ENCODE measurements at places on chromosomes 16 and 17.

DNA sequence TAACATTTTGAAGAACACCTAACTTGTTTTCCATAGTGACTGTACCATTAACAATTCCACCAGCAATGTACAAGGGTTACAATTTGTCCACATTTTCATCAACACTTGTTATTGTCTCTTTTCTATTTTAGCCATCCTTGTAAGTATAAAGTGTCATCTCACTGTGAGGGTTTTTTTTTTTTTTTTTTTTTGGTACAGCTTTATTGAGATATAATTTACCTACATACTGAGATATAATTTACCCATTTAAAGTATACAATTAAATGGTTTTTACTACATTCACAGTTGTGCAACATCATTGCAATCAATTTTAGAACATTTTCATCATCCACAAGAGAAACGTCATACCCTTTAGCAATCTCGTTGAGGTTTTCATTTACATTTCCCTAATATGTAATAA is 17.9 kb upstream of the TMIGD1 start:
- DNase-seq: no peak

DNA sequence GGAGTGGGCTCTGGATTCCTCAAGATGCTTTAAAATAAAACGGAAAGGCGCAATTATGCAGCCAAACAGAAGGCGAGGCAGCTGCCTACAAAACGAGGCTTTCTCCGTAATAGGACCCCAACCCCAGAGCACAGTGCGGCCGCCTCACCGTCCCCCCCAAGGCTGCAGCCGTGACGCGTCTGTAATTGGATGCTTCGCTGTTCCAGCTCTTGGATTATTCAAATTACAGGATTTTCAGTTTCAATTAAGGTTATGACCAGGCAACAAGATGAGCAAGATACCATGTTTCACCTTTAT is 37.3 kb upstream of the ABR start:
- DNase-seq: no peak

DNA sequence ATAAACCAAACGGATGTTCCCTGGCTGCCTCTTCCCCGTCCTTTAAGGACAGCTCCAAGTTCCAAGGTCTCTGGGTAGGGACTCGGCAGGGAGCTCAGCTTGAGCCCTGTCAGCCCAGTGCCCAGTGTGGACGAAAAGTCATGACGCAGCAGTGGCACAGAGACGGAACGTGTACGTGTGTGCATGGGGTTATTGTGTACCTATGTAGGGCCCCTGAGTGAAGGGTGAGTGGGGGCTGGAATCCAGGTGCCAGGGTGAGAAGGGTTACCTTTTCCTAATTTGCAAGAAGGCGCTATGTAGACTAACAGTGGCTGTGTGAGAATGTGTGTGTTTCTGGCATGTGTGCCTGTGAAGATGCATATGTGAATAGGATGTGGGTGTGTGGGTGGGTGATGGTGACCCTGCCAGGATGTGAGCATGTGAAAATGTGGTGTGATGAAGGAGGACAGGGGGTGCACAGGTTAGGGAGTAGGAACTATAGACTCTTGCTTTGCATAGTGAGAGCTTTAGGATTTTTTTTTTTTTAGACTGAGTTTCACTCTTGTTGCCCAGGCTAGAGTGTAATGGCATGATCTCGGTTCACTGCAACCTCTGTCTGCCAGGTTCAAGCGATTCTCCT is 6.0 kb downstream of the SCN4A start:
- no peak for DNase-seq

- DNase-seq: no peak
Observed at GRCh38 chr16:48137822-48138221, 18.0 kb downstream of the ABCC12 start.

DNA sequence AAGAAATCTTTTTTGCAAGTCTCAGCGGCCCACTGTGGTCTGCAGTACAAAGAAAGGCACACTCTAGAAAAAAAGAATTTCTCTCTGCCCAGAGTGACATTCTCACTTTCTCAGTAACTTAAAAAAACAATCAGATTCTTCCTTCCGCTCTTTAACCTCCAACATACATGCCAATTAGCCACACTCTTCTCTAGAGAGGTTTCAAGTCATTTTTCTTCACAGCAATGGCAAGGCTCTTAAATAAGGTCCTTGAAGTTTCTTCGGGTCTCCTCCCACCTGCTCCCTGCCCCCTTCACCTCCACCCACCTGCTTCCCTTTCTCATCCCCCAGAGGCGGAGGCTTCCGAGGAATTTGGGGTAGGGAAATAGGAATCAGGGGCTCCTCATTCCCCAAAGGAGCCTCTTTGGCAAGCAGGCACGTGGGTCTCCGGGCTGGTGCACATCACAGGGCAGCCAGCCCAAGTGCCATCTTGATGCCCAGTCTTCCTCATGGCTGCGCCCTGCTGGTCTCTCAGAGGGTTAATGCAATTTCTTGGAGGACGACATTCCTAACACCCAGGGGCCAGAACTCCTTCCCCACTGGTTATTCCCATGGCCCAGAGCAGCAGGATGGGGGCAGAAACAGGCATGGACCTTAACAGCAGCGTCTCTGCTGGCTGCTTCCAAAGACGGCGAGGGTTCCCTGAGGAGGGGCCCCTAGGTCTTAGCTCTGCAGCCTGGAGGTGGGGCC is 855 bp upstream of the MEOX1 start:
- no peak for DNase-seq

GRCh38 chr16:15976929-15977637 is 27.7 kb downstream of the ABCC1 start:
- DNase-seq: no peak

DNA sequence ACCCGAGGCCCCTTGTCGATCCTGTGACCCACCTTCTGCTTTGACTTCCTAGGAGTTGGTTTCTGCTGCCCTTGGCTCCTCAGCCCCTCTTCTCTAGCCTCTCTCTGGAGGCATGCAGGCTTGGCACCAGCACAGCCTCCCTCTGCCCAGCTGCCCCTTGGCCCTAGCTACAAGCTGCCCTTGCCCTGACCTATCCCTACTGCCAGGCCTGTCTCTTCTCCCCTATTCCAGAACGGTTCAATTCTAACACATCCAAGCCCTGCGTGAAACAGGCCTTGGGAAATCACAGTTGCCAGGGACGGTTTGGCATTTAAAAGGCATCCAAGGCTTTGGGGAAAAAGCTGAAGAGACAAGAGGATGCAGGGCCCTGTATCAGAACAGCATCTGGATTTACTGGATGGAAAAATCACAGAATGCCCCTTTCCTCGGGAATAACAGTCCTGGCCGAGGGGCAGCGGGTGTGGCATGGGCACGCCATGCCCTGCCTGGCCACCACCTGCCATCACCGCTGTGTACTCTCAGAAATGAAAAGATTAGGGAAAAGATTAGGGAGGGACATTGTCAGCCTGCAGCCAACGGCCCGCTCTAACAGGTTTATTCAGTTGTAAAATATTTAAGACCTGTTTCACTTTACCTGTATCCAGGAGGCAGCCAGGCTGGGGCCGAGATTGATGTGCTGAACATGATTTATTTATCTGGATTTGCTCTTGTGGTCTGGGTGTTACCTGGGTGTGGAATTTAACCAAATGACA is 15.8 kb downstream of the RAI1 start:
- DNase-seq: no peak

GRCh38 chr16:47067203-47067602 is 76.5 kb downstream of the NETO2 start:
- no peak for DNase-seq

DNA sequence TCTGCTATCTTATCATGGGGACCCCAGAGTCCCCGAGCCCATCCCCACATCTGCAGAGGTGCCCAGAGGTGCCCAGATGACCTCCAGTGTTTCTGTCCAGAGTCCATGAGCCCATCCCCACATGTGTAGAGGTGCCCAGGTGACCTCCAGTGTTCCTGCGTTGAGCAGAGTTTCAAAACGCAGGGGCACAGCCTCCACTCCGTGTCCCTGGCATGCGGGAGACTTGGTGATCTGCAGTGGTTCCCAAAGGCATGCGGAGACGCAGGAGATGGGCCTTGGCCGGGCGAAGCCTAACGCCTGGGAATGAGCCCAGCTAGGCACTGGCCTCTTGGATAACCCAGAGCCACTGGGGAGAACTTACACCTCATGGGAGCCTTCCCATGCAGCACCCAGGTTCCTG is 41.3 kb downstream of the COX4I1 start:
- DNase-seq: no peak

- DNase-seq: no peak
Observed at GRCh38 chr17:65055280-65055707, 1.2 kb downstream of the GNA13 start.

GRCh38 chr16:69711115-69711740 is 15.1 kb downstream of the NQO1 start:
- DNase-seq: no peak

DNA sequence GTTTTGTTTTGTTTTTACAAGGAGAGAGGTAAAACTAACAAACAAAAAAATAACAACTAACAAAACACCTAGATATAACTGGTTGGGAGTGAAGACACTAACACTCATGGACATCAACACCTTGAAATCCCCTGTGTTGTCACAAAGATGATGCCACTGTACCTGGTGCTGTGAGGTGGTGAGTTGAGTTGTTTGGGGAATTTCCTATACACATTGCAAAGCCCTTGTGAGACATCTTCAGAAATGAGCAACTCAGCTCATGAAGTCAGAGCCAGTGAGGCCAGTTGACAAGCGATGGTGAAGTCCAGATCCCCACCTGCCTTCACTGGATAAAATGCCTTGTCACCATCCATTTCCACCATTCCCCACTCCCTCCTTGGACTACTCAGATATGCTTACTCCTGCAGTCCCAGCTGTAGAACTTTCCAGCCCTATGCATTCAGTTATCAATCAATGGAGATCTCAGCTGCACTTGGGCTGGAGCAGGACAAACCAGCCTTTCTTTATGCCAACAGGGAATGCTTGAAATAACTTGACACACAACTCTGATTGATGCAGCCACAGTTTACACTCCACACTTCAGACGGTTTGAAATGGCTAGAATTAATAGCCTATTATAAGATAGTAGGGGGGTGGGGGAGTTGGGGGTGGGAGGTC is 22.2 kb downstream of the ANKFN1 start:
- no peak for DNase-seq

GRCh38 chr17:78357672-78358537 is 2.0 kb downstream of the SOCS3 start:
- no peak for DNase-seq

GRCh38 chr16:1347962-1348361 is 3.7 kb downstream of the TSR3 start:
- no peak for DNase-seq

GRCh38 chr16:10501016-10501607 is 79.3 kb downstream of the EMP2 start:
- DNase-seq: no peak

DNA sequence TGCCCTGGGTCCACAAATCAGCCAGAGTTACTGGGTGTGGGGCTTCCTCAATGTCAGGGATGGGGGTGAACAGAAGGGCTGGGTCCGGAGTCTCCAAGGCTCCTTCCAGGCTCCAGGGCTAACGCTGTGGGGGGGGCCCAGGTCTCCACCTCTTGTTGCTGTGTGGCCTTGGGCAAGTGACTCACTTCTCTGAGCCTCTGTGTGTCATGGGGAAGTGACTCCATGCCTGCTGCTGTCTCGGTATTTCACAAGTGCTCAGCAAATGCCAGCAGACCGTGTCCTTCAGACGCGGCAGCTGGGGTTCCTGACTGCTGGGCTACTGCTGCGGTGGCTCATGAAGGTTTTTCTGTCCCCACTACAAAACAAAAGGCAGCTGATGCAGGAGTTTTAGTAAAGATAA is 26.6 kb downstream of the JPH3 start:
- DNase-seq: no peak

DNA sequence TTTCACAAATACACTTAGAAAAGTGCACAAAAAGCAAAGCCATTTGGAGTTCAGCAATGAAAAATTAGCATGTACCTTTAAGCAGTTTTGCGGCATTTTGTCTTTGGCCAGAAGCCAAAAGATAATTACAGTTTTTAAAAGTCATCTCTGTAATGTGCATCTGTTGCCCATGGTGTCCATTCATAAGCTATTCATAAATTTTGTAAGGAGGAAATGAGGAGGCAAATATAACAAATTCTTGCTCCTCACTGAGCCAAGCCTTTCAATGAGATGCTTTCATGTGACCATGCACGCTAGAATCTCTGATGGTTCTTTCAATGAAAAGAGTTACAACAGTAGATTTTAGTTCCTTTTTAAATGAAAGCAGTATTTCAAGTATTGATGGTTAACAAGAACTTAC is 247.1 kb upstream of the MON1B start:
- no peak for DNase-seq

GRCh38 chr17:42325026-42325425 is 36.7 kb downstream of the STAT5A start:
- DNase-seq: no peak

DNA sequence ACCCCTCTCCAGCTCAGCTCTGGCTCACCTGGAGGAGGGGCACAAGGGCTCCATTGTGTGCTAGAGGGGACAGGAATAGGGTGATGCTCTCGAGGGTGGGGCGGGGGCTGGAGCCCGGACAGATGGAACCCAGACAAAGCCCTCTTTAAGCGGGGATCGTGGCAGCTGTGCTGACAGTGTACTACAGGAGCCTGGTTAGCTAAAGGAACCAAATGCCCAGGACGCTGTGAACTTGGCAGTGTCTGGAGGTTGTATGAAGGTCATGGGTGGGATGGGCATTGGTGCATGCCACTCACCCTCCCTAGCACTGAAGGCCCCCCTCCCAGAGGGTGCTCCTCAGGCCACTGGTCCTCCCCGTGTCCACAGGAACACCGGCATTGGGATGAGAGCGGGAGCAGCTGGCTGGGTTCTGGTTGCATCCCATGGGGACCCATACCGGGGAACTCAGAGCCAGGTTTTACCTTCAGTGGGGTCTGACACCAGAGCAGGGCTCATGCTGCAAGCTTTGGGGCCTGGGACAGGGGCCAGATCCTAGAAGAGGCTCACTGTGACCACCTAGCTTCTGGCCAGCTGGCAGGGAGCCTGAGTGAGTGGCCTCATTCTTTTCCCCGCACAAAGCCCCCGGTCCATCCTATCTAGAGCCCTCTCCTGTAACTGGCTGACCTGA is 11.9 kb downstream of the KIF19 start:
- DNase-seq: no peak

- no peak for DNase-seq
Observed at GRCh38 chr17:75899353-75899752, 2.6 kb upstream of the TRIM65 start.

DNA sequence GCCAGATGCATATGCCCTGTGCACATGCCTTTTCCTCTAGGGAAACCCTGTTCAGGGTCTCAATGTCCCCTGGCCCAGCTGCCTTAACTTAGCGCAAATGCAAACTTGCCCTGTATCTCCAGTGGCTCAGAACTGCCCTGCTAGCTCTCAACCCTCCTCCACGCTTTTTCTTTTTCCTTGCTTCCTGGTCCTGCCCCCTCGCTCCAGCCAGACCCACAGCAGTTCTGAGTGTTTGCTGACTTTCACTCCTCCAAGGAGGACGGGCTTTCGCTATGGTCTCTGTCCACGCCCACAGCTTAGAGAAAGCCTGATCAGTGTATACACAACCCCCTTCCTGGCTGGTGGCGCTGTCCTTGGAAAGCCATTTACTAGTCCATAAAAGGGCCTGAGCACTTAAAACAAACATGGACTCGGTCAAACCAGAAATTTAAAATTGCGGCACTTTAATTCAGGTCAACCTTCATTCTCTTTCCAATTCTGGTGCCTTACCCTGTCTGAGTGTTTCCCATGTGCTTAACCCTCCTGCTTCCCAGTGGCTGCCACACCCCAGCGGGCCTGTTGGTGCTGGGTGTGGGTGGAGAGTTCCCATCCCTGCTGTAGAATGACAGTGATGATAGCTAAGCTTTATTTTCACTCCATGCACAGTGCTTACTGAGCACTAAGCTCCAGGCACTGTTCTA is 15.6 kb upstream of the TMEM98 start:
- DNase-seq: no peak

- DNase-seq: no peak
Observed at GRCh38 chr16:14564323-14564722, 65.7 kb downstream of the PARN start.

- no peak for DNase-seq
Observed at GRCh38 chr17:66904760-66905624, 59.5 kb upstream of the CACNG4 start.

Measured in stimulated activated CD8-positive, alpha-beta memory T cell treated with anti-CD3 and anti-CD28 coated beads, Interleukin-2, amount 100 ng/mL, for 48 hours (primary cell).